Central memory CD4-positive, alpha-beta T cell (primary cell): ENCODE measurements at places on chromosomes 4 and X.

DNA sequence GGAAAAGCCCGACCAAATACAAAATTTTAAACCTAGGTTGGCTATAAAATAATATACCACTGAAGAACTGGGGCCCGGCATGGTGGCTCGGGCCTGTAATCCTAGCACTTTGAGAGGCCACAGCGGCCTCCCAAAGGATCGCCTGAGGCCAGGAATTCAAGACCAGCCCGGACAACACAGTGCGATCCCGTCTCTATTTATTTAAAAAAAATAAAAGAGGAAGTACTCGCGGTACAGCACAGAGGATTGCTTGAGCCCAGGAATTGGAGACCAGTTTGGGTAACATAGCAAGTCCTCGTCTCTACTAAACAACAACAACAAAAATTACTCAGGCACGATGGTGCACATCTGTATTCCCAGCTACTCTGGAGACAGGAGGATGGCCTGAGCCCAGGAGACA, 44.8 kb upstream of the CDKN2AIP start:
- DNase-seq: no peak

DNA sequence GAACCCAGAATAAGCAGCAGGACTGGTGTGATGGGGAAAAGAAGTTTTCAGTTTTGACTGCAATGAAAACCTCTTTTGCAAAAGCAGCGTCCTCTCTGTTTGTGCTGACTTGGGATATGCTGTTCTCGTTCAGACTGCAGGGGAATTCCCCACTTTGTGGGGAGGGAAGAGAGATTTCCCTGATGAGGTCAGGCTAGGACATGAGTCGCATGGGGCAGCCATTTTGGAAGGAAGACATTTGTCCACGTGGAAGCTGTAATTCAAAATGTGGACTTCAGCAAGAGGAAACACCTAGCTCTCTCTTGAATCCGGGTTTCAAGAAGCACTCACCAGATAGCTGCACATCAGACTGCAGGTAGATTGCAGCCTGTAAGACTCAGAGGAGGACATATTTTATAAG, 39.3 kb downstream of the ING2 start:
- DNase-seq: no peak

DNA sequence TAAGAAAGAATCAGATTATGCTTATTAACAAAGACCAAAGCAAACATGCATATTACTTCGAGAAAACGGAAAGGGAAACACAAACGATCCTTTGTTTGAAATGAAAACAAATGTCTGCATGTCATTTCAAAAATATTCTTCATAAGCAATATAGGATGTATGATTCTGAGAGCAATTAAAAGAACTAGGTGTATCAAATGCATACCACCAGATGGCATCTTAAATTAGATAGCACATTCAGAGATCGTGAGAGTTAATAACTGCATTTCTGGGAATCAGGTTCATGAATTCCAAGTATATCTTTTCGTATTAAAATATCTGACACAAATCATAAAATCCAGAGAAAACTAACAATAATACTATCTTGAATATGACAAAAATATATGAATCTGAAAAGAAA, 159.5 kb downstream of the PPP3CA start:
- no peak for DNase-seq

DNA sequence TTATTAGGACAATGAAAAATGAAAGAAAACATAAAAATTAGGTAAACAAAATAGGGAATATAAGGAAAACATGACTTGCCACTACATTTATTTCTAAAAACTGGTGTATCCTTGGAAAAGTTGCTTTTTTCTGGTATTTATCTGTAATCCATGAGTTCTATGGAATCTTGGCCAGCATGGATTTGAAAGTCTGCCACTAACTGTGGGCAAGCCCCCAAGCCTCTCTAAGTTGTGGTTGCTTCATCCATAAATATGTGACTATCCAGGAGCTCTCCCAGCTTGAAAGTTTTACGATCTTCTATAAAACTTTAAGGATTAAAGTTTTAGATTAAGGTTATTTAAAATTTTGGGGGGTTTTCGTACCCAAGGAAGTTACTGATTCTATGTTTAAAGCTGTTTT, 21.8 kb downstream of the RPS6KA3 start:
- no peak for DNase-seq

GRCh38 chrX:41563876-41564275, 116.7 kb downstream of the NYX start:
- DNase-seq: no peak

GRCh38 chrX:35743331-35743730, 54.8 kb upstream of the MAGEB16 start:
- no peak for DNase-seq

GRCh38 chr4:38980903-38981676, 51.1 kb downstream of the TMEM156 start:
- DNase-seq: no peak
